ENCODE measurements at places on chromosomes 12 and 14.
A peak's percentile ranks its signal among the peaks of the same experiment; 100 is the strongest.

DNA sequence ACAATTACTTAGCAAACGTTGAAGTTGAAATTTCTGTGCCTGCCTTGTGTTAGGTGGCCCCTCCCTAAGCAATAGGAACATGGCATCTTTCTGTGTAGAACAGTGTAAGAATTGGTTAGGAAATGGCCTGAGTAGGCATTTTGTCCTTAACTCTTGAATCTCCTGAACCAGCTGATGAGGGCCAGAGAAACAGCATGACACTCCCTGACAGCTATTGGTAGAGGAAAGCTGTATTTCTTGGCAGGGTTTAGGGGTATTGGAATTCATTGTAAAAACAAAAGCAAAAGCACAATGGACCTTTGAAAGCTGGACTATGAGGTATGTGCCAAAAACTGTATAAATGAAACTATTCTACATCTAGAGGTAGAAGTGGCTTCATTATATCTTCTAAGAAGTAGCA is 40.6 kb upstream of the LRTM2 start:
- no peak for DNase-seq

GRCh38 chr12:30829876-30830275 is 75.1 kb upstream of the CAPRIN2 start:
- DNase-seq: no peak

GRCh38 chr14:69901113-69901951 is 22.1 kb downstream of the SMOC1 start:
- no peak for DNase-seq

DNA sequence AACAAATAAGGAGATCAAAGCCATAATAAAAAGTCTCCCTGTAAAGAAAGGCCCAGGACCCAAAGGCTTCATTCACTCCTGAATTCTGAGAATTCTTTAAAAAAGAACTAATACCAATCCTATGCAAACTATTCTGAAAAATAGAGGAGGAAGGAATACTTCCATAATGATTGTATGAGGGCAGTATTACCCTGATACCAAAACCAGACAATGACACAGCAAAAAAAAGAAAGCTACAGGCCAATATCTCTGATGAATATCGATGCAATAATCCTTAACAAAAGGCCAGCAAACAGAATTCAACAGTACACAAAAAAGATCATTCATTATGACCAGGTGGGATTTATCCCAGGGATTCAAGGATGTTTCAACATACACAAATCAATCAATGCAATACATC is 457.8 kb upstream of the FBXO33 start:
- no peak for DNase-seq

GRCh38 chr12:123929946-123930583 is 42.6 kb downstream of the CCDC92 start:
- DNase-seq: no peak

GRCh38 chr14:93105362-93105761 is 10.4 kb downstream of the ITPK1 start:
- DNase-seq: peak; percentile 8

- peak; percentile 78 for DNase-seq
These were observed 48.5 kb downstream of the SAV1 start for GRCh38 chr14:50619569-50620141.

DNA sequence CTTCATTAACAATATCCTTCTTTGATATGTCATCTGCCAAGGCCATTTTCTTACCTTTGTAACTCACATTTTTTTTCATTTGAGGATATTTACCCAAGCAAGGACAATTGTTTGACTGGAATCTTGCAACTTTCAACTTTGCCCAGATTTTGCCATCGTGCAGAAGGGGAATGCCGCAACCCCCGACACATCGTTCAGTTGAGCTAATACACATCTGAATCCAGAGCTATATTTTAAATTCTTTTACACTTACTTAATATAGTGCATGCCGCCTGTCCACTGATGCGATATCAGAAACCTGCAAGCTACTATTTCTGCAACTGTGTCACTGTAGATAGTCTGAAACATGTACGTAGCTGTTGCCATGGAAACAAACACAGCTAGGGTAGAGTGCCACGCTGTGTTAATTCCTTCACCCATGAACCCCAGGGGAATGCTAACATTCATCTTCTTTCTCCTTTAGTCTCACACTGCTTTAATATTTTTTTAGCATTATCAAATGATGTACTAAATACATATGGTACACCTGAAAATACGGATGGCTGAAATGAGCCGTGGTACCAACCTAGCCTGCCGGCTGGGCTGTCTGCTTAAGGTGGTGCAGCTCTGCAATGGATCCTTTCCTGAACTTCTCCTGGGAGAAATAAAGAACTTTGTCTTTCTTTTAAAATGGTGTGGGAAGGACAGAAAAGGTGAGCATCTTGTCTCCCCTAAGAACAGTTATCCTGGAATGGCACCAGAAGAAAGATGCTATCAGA is 77.0 kb upstream of the FOXN3 start:
- DNase-seq: no peak

DNA sequence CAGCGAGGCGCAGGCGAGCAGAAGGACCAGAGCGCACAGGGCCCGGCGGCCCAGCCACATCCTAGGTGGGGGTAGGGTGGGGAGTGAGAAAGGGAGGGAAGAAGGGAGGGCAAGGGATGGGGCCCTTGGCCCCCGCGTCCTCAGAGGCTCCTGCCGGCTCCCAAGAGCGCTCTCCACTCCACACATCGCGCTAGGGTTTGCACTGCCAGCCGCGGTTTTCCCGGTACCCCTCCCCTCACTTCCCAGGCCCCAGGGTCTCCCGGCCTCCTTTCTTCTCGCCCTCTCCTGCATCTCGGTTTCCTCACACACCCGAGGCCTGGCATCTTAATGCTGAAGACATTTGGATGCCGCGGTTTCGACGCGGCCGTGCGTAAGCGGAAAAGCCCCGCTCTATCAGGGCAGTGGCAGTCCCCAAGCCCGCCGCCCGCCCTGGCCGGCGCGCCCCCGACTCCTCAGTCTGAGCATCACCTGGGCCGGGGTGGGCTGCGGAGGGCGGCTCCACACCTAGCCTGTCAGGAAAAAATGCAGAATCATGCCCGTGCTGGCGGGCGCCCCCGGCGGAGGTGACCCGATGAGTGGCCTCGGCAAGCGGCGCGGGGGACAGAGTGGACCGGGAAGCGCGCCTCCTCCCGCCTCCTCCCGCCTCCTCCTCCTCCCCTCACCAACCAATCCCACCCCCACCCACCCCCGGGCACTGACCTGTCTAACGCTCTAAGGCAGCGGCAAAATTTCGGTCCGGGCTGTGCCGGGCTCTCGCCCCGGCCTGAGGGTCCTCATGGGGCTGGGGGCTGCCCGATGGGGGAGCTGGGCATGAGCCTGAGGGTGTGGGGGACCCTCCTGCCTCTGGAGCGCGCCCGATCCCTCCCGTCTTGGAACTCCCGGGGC is 686 bp downstream of the B4GALNT1 start:
- DNase-seq: no peak

- no peak for DNase-seq
These were observed 35.2 kb upstream of the RNASE1 start for GRCh38 chr14:20837831-20838230.

DNA sequence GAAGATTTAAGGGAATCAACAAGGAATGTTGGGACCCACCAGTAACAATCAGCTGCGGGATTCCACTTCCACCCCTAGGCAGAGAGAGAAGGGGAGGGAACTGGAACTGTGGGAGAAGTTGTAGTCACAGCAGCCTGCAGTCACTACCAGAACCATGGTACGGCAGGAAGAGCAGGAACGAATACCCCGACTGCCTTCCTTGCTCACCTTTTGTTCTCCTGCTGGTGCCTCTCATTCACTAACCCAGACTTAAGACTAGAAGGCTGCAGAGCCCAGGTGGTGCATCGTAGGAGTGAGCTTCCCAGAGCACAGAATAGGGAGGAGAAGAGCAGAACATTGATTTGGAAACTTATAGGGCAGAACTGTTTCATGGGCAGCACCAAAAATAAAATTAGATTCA is 154.2 kb downstream of the DYRK2 start:
- DNase-seq: no peak

GRCh38 chr12:9244894-9245293 is 36.7 kb upstream of the PZP start:
- DNase-seq: no peak

- no peak for DNase-seq
These were observed 1.2 kb upstream of the TMEM106C start for GRCh38 chr12:47962198-47962597.

- no peak for DNase-seq
These were observed 93.2 kb downstream of the TMTC3 start for GRCh38 chr12:88235183-88235833.

DNA sequence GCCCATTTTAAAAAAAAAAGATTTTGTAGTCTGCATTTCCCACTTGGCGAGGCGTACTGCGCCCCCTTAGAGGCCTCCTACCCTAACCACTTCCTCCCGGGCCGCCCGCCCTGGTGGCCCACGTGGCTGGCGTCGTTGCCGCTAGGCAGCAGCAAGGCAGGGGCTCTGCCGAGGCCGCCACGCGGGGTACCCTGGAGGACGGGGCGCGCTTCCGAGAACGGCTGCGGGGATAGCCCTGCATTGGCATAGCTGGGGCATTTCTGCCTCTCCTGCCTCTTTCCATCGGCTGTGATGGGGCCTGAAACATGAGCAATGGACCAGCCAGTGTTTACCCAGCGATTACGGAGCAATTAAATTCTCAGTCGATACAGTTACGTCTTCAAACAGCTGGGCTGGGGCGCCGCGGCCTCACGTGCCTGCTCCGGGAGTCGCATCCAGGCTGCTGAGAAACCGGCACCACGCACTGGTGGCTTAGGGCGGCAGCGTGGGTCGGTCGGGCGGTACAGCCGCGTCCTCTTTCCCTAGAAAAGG is 38.0 kb downstream of the IQSEC3 start:
- DNase-seq: peak; percentile 16

- no peak for DNase-seq
These were observed 143.6 kb downstream of the RGS6 start for GRCh38 chr14:72075649-72076334.

DNA sequence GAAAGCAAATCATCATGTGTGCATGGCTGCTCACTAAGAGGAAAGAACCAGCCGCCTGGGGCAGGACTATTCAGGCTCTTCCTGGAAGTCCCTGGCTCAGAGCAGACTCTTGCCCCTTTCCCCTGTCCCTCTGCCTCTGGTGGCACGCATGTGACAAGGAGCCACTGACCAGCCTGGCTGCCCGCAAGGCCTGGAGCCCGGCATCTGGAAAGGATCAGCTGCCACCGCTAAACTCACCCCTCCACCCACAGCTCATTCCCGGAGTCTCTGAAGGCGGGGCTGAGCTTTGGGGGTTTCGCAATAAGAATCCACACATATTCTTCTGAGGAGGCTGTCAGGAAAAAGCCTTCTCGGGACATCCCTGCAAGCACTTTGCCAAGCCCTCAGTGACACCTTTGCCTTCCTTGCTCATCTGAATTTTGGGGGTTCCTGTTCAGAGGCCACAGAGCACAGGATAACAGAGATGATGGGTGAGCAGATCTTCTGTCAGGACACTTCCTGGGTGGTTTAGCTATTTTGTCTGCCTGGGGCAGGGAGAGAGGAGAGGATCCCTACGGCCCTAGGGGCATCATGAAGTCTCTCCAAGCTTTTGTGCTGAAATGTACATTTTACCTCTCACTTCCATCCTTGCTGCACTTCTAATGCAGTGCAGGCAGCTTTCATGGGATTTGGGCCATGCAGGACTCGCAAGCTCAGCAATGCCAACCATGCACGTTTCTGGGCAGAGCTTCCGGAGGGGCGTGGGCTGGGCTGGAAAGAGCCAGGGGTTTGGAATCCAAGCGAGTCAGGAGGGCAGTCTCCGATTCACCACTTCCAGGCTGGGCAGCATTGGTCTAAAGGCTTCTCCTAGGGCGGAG is 124.8 kb upstream of the MAP1LC3B2 start:
- peak; percentile 38 for DNase-seq

DNA sequence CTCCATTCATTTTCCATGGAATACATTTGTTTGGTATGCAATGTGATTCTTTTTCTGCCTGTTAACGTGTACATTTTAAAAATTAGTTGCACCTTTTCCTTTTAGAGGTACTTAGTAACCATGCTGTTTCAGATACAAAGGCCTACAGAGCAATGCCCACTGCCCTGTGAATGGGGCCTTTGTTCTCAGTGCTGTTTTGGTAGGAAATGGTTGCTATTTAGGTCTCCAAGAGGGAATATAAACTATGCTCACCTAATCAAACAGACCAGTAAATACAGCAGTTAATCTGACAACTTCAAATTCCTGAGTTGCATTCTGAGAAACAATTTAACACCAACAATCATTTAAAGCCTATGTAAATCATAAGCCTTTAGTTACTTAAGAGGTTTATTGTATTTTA is 188.7 kb downstream of the BCAT1 start:
- DNase-seq: no peak

- DNase-seq: no peak
These were observed 78.3 kb upstream of the METAP2 start for GRCh38 chr12:95395696-95396095.

- no peak for DNase-seq
These were observed 43.8 kb downstream of the RIMBP2 start for GRCh38 chr12:130672089-130672820.

- peak; percentile 21 for DNase-seq
These were observed 76.2 kb downstream of the ETV6 start for GRCh38 chr12:11725686-11726085.

- no peak for DNase-seq
These were observed 57.2 kb upstream of the CISTR start for GRCh38 chr12:53809005-53809404.

DNA sequence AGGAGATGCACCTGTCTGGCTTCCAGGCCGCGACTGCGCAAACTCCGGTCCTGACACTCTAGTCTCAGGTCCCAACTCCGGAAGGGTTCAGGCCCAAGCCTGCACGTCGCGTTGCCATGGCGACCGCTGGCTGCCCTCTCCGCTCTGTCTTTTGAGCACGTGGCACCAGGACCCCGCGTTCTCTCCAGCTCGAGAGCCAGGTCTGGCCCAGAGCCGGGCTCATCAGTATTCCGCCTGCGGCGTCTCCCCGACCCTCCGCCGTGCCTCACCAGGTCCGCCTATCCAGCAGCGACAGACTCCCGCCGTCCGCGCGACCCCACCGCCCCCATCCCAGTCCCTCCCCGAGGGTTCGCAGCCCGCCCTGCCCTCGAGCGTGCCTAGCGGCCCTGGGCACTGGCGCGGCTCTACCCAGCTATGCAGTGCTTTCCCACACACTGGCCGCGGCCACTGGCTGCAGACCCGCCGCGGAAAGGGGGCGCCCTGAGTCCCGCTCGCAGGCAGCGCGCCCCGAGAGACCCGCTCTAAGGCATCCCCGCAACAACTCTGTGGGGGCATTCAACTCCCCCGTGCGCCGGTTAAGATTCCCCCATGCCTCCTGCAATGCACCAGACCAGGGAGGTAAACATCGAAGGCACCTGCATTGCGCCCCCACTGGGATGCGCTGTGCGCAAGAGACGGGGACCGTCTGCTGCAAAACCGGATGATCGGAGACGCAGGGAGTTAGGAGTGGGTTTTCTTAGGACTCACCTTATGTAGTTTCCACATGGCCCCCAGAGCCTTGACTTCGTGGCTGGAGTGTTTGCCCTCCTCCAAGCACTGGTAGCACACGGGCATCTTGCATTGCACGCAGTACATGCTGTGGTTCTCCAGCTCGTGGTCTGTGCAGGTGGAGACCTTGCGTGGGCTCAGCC is 1.3 kb downstream of the TRIM9 start:
- DNase-seq: peak; percentile 50

All from Kasumi-1 (cell line).